ENCODE measurements at places on chromosomes 2 and 18. TPM values are rescaled to one million over a fixed set of nuclear protein-coding genes. Genes with fewer than 3 reads are reported as not detected.

DNA sequence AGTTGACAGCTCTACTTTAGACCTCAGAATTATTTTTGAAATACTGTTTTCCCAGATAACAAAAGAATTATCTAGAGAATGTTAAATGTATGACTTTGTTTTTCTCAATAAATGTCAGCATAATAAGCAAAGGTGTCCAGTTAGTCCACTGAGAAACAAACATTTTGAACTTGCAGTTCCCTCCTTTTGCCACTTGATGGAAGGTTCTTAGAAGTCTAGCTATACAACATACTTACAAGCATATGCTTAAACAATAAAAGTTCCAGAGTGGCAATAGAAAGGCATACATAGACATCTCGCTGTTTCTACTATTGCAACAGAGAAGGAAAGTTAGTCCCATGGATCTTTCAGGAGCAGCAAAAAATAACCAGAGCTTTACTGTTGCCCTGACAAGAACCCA, 11.8 kb downstream of the NDUFA10 start:
- no peak for ATAC-seq

DNA sequence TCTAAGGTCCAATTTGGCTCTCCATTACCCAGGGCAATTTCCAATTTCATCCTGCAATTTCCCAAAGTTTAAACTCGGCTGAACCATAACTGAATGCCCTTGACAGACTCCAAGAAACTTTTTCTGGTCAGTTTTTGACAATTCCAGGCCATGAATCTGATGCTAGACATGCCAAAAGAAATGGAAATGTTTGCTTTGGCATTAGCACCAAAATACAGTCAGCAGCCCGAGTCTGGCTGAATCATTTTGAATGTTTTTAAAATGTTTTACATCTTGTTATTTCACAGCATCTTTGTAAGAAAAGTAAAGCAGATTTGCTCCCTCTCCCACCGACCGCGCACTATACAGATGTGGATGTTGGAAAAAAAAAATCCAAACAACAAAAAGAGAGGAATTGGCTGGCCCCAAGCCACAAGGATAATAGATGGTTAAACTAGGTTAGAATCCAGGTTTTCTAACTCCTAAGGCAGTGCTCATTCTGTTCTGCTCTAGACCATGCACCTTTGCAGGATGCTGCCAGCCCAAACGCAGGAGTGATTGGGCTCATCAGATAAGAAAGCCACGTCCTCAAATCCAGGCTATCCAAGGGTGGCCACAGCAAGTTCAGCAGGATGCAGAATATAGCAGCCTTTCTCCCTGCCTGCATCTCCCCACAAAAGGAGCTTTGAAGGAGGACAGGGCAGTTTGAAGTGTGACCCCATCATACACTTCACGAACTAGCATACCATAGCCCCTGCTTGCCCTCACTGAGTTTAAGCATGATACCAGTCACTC, 167.5 kb downstream of the ALK start:
- ATAC-seq: no peak

- ATAC-seq: no peak
These were observed 29.3 kb upstream of the HS6ST1 start for GRCh38 chr2:128347701-128348539.

ZNF804A gene
- not detected for total RNA-seq

DNA sequence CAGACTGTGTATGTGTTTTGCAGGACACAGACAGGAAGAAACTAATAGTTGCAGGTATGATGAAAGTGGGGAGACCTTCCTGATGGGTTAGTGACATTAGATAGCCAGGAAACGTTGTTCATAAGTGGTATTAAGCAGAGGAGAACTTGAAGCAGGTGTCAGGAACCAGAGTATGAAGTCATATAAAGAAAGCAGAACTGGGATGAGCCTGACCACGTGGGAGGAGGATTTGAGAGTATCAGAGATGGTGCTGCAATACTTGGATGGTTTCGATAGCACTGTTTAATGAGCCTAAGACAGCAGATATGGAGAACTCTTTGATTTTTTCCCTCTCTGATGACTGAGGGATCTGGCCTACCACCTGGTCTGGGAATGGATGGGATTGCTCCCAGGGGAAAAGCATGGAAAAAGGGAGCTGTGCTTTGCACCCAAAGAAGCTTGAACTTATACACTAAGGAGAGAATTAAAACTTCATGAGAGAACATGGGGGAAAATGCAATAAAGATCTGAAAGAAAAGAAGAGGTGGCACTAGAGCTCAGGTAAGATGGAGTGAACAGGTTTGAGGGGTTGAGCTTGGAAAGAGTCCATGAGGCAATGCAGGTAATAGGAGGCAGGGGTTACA, 226.0 kb upstream of the LRRTM1 start:
- no peak for ATAC-seq

DNA sequence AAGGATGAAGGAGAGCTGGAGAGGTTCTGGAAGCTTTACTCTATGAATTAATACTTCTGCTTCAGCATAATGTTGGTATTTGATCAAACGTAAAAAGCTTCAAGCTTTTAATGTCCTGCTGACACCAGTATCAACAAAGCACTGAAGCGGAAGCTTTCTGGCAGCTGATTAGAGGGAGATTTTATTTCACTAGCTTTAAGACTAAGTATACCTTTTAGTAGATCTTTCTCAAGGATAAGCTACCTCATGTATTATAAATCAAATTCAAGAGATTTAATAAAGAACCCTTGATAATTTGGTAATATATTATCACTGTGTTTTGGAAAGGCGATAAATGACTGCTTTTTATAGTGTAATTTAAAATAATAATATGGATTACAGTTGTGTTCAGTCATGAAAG, 128.0 kb upstream of the CD302 start:
- no peak for ATAC-seq

DNA sequence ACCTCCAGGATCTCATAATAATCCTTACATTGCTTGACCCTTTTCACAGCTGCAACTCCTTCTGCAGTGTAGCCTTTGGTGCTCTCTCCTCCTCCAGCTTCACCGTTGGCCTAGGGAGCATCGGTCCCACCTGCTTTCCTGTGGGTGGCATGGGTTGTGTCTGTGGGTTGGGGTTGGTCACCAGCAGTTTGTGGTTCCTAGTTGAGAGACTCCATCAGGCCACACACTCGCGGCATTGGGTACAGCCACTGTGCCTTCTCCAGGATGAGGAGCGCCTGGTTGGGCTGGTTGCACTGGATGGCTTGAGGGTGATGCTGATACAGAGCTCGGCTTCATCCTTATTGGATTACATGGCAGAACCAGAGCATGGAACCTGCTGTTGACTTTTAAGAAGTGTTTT, 69.4 kb upstream of the SPRED2 start:
- no peak for ATAC-seq

DNA sequence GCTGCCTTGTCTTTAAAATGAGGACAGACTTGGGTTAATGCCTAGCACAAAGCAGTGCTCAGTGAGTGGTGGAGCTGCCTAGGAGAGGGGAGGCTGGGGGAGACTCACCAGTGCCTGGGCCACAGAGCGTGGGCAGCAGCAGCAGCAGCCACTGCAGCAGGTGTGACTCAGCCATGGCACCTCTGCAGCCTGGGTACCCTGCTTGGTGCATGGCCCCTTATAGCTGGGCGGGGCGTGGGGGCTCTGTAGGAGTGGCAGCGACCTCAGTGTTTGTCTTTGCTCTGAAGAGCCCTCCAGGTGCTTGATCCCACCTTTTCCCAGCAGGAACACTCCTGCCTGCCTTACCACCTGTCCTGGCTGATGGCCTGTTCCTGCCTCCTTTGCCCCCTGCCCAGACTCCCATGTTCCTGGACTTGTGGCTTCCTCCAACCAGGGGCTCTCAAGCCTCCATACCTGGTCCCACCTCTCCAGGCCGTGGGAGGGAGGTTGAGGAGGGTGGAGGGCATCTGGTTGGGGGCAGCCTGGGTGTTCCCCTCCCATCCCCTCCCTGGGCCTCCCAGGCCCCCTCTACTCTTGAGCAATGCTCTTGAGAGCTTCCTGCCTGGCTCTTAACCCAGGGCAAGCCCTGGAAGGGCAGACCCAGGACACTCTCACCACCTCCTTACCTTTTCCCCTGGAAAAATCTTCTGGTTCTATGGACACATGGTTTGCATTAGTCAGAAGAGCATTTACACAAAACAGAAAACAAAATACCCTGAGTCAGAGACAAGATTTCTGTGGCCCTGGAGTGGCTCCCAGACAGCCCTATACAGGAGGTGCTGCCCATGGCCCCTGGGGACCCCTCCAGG, at the start of gene SFTPB:
Gene SFTPB (minus strand): TSS at position 191 of the 848 bp plus-strand sequence. CDS start 16 bp downstream, at position 175.
- peak; percentile 38 for ATAC-seq

- no peak for ATAC-seq
These were observed 371 bp upstream of the LCLAT1 start for GRCh38 chr2:30446602-30447148.

DNA sequence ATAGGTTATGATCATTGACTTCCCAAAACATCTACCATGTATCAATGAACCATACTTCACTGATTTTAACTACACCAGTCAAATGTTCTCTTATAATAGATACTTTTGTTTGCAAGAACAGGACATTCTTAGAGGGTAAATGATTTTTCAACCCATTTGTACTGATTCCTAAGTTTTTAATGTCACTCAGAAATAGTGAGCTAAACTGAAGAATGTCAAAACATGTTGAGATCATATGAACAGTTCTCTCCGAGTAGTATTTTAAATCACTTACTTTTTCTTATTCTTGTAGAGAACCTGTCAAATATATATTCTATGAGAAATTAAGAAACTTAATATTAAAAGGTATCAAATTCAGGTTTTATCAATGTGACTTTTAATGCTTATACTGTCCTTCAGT, 1362.9 kb upstream of the SLC39A10 start:
- no peak for ATAC-seq

CTAGE1 gene
- total RNA-seq: not detected

TTC31 gene
- 32.4 TPM for total RNA-seq

CLASP1 gene
- total RNA-seq: 138 TPM

DNA sequence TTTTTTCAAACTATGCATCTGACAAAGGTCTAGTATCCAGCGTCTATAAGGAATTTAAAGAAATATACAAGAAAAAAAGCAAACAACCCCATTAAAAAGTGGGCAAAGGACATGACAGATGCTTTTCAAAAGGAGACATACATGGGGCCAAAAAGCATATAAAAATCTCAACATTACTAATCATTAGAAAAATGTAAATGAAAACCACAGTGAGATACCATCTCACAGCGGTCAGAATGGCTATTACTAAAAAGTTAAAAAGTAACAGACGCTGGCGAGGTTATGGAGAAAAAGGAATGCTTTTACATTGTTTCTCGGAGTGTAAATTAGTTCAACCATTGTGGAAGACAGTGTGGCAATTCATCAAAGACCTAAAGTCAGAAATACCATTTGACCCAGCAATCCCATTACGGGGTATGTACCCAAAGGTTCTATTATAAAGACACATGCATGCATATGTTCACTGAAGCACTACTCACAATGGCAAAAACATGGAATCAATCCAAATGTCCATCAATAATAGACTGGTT, 643.1 kb upstream of the LRRTM1 start:
- no peak for ATAC-seq

DNA sequence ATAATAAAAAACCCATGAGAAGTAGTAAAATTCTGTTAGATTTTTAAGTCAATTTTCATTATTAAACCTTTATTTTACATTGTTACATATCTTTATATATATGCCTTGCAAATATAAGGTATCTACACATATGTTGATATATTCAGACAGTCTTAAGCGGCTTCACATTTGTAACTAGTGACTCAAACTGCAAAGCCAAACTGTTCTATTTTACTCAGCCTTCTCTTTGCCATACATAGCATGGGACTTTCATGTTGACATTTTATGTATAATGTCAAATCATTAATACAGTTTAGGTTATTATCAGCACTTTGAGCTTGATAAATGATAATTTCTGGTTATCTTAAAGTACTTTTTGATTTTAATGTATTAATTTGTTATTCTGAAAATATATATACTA, 125.0 kb upstream of the WDSUB1 start:
- ATAC-seq: no peak

DNA sequence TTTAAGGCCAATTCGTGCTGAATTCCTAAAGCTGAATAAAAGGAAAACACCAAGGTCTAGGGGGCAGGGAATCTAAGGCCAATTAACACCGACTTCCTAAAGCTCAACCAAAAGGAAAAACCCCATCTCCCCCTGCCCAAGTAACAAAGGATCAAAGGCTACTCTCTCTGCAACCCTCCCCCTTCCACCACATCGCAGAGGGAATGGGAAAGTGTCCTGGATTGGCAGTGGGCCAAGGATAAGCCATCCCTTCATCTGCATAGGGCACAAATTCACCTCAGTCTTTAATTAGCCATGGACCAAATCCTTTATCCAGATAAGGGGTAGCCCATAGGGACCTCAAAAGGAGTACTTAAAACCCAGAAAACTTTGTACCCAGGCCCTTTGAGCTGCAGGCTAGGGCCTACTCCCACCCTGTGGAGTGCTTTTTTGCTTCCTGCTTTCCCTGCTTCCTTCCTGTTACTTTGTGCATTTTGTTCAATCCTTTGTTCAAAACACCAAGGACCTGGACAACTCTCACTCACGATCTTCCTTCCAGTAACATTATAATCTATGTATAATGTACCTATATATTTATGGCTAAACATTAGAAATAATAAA, 2119.8 kb upstream of the CELF4 start:
- no peak for ATAC-seq

- ATAC-seq: no peak
These were observed 78.6 kb downstream of the NDUFA10 start for GRCh38 chr2:239946562-239946863.

DNA sequence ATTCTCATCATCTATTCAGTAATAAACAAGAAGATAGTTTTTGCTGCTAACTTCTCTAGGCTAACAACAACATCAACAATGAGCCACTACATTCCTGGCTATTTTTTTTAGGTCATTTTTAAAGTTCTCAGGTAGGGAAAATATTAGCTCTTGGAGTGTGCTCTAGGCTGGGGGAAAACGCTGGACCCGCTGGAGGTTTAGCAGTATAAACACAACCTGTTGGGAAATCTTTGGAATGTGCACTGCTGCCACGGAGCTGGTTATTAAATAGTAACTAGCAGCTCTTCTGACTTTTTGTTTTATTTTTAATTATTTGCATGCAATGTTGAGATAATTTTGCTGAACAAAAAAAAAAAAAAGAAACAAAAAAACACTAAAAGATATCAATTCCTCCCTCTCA, 892.1 kb upstream of the ACVR2A start:
- no peak for ATAC-seq

DNA sequence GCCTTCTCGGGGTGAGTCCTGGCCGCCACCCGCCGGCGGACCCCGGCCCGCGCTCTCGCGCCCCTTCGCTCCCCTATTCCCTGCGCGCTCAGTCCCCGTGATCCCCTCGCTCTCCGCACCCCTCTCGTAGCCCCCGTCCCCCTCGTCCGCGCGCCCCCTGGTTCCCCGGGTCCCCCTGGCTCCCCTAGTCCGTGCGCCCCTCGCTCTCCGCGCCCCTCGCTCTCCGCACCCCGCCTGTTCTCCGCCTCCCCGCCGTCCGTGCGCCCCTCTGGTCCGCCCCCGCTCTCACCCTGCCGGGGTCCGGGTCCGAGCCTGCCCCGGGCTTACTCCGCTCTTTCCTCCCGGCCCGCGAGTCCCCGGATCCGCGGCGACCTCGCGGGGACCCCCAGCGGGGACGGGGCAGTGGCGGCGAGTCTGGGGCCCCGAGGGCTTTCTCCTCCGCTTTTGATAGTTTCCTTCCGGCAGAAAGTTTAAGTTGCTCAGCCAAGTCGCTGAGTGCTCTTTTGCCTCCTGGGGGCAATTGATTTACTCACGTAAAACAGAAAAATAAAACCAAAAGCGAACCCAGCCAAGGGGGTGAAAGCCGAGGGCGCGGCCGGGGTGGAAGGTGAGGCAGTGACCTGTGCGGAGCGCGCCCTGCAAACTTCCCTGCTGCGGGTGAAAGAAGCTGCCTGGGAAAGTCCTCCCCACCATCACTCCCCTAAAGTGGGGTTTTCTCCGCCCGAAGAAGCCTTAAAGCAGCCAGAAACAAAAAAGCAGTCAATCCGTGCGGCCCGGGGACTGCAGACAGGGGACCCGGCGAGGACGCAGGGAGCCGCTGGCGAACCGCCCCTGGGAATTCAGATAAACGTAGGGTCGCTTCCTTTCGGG, 568 bp downstream of the RAB31 start:
- no peak for ATAC-seq
